ENCODE measurements at places on chromosomes 12 and 14.

DNA sequence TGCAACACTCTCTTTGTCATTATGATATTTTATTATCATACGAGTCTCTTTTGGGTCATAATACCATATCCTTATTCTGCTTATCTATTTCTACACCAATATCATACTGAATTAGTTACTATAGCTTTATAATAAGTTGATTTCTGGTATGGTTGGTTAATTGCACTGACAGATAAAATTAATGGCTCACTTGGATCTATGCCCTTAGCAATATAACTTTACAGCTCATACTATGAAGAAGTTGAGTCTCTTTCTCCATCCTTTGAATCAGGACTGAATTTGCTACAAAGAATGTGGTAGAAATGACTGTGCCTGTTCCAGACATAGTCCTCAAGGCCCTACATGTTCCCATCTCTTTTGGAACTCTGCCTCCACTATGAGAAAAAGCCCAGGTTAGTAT is 139.7 kb upstream of the DYRK2 start:
- no peak for DNase-seq

DNA sequence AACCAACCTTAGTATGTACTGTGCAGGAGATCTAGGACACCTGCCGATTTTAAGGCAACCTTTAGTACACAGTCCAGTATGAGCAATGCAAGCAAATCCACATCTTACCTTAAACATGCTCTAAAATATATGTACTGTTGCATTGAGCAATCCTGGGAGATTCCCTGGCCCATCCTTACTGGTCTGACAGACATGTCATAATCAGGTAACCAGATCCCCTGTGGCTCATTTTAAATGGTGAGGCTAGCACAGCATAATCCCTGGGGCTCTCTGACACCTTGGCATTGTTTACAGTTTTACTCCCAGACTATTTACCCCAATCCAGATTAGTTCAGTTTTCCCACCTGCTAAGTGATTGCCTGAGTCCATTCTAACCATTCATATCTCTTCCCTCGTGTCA is 15.1 kb downstream of the BMAL2 start:
- no peak for DNase-seq

GRCh38 chr14:36426836-36427235 is 93.2 kb downstream of the NKX2-1 start:
- no peak for DNase-seq

DNA sequence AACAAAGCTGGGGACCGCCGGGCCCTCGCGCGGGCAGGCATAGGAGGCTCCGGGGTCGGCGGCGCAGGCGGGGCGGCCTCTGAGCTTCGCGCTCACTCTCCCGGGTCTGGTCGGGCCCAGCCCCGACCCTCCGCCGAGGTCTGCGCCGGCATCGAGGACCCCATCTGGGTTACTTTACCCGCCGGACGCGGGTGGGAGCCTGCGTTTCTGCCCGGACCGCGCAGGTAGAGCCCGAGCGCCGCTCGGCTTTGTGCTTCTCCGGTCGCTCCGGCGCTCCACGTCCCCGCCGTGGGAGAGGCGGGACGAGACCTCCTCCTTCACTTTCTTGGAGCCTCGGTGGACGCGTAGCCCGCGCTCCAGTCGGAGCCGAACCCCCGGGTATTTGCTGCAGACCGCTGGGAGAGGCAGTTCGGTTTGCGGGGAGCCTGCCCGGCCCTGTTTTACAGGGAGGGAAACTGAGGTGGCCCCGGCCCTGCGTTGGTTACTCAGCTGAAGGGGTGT is 63.2 kb downstream of the FBXL14 start:
- DNase-seq, result no peak

DNA sequence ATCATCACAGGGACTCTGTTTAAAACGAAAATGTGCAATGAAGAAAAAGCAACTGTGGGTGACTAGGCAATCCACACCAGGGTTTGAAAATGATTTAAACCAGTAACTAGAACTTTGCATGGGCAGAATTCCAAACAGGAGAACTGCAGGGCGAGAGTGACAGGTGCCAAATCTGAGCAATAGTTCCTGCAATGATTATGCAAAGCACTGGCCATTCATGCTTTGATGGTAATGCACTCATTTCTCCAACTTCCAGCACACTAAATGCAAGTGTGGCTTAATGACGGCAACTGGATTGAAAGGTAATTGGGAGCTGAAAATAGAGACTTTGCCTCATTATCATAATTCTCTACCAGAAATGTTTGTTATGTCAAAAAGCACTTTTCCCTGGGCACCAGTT is 140.5 kb upstream of the TMCC3 start:
- no peak for DNase-seq

- no peak for DNase-seq
Observed at GRCh38 chr14:41609704-41610183, 3.1 kb downstream of the LRFN5 start.

DNA sequence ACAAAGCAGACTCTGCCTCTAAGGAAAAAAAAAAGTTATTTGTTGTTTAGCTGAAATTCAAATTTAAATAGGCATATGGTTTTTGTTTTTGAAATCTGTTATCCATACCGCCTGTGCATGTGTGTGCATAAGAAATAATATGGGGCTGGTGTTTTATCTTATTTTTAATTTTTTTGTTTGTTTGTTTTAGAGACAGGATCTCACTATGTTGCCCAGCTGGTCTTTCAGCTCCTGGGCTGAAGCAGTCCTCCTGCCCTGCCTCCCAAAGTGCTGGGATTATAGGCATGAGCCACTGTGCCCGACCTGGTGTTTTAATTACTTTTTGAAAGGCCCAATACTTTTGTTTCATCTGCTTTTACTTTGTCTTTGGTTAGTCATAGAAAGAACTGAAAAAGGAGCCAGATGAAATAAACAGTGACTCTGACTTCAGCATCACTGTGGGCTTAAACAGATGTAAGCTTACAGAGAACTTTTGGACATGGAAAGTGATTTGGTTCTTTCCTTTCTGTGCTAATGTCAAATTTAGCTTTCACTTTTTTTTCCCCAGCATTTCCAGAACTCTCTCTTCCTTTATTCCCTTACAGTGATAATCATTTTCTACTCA is 37.2 kb downstream of the SUPT16H start:
- DNase-seq, result no peak

GRCh38 chr12:81843599-81843998 is 84.4 kb upstream of the PPFIA2 start:
- DNase-seq, result no peak

DNA sequence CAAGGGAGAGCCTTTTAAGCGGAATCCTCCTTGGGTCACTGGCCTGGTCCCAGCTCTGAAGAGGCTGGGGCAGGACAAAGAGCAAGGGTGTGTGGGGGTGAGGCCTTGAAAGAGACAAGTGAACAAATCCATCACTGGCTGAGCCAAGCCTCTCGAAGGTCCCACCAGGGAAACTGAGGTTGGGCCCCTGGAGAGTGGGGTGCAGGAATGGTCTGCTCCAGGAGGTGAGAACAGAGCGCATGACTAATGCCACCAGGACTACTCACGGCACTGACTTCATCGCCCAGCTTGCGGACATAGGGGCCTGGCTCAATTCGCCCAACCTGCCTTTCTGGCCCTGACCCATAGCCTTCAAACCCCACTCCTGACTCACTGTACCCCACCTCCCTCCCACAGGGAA is 19.2 kb upstream of the DEGS2 start:
- no peak for DNase-seq

DNA sequence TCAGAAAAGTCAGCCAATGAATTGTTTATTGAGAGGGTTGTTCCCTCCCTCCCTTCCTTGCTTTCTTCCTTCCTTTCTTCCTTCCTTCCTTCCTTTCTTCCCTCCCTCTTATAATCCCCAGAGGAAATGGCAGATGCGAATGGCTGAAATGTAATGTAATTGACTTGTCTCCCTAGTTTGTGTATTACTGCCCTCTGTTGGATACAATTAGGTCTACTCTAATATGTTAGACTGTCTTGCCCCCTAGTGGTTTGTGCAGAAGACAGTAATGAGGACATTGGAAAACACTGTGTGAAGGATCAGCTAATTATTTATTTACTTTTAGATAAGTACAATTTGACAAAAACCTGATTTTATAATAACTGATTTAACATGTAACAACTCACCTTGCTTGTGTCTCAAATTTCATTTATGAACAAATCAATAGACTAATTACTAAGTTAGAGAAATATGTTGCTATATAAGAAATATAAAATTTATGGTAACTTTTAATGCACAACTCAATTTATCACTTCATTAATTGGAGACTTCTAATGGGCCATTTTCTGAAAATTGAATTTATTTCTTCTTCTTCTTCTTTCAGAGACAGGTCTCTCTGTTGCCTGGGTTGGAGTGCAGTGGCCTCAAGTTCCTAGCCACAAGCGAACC is 229.8 kb upstream of the LRIG3 start:
- no peak for DNase-seq

- DNase-seq, result no peak
Observed at GRCh38 chr12:120922279-120922678, 18.1 kb upstream of the SPPL3 start.

DNA sequence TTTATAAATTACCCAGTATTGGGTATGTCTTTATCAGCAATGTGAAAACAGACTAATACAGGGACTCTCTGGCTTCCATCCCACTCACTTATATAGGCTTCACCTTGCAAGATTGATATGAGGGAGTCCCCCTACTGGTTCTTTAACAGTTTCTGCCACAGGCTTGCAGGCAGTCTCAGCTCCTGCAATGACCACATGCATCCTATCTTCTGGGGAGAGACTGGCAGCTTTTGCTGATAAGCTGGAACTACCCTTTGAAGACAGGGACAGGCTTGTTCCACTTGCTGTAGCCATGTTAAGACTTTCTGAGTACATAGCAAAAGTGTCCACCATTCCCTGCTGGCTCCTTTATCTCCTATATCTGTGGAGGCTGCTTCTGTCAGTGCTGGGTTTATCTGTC is 531.7 kb upstream of the FLRT2 start:
- no peak for DNase-seq

DNA sequence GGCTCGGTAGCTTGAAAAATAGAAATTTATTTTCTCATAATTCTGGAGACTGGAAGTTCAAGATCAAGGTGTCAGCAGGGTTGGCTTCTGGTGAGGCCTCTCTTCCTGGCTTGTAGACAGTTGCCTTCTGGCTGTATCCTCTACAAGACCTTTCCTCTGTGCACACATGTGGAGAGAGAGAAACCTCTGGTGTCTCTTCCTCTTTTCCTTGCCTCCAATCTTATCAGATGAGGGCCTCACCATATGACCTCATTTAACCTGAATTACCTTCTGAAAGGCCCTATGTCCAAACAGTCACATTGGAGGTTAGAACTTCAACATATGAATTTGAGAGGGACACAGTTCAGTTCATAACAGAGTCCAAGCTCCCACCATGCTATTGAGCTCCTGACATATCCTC is 166.4 kb downstream of the TTC8 start:
- no peak for DNase-seq

- no peak for DNase-seq
Observed at GRCh38 chr12:105922670-105923102, 216.1 kb downstream of the NUAK1 start.

- no peak for DNase-seq
Observed at GRCh38 chr12:1993341-1993740, 10.9 kb downstream of the DCP1B start.

- peak; percentile 24 for DNase-seq
Observed at GRCh38 chr12:19273482-19274330, 144.2 kb downstream of the PLEKHA5 start.

DNA sequence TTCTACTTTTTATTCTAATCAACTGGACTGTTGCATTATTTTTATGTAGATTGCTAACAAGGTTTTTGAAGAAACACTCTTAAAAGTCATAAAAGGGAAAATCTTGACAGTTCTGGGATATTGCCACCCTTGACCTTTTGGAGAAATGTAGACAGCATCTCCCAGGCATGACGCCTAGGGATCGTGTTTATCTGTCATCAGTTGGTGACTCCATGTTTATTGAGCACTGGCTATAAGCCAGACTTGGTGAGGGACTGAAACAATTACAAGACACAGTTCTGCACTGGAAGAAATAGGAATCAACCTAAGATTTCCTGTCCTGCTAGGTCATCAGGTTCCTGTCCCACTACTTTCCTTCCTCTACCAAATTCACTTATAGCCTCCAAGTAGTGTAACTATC is 34.5 kb downstream of the HMGA2 start:
- no peak for DNase-seq

- no peak for DNase-seq
Observed at GRCh38 chr14:104307627-104308401, 169.4 kb downstream of the KIF26A start.

- no peak for DNase-seq
Observed at GRCh38 chr12:109331301-109331952, 16.3 kb upstream of the MYO1H start.

- no peak for DNase-seq
Observed at GRCh38 chr14:102727336-102728095, 49.7 kb upstream of the TRAF3 start.

GRCh38 chr12:43044241-43044640 is 454.7 kb upstream of the PRICKLE1 start:
- DNase-seq, result no peak

DNA sequence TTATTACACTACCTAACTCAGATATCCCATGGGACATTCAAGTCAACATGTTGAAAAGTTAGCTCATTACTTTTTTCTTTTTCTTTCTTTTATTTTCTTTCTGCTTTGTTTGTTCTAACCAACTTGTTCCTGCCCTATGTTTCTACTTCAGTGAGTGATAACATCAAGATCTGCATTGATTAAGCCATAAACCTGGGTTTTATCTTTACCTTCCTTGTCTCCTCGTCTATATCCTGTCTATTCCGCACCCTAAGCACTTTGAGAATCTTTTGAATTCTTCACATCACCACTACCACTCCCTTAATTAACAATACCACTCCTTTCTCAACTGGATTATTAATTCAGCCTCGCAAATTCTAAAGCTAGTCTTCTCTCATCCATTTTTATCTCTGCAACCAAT is 81.9 kb upstream of the AVPR1A start:
- no peak for DNase-seq

DNA sequence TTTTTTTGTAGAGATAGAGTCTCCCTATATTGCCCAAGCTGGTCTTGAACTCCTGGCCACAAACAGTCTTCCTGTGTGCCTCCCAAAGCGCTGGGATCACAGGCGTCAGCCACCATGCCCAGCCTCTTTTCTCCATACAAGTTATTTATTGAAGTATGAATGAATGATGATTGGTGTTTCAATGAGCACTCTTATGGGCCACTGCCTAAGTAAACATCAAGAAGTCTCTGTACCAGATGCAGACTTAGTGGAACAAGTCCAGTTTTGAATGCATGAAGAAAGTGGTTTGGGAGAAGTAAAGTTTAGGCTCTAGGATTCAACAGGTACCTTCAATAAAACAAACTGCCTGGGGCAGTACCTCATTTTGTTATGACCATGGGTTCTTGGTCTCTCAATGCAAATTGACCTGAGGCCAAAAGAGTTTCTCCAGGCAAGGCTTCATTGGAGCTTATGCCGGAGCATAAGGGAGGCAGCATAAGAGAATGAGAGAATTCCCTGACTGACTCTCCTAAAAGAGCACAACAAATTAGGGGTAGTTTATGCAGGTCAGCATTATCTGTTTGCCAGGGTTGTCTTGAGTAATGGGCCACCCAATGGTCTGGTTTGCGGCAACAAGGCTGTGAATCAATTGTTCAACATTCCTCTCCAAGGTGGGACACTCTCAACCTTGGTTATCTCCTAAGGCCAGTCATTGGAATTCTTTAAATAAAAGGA is 1.1 kb upstream of the GMFB start:
- DNase-seq, result no peak

GRCh38 chr12:113748707-113749432 is 217.3 kb downstream of the RBM19 start:
- no peak for DNase-seq

- no peak for DNase-seq
Observed at GRCh38 chr14:102796661-102797190, 19.5 kb downstream of the TRAF3 start.

Data from stimulated activated CD8-positive, alpha-beta memory T cell treated with anti-CD3 and anti-CD28 coated beads, Interleukin-7, amount 100 ng/mL, for 1 hour (primary cell).